ENCODE measurements at places on chromosomes 3 and 15.

GRCh38 chr3:47404955-47405790 lies 24.4 kb downstream of the PTPN23 start:
- DNase-seq, result no peak

DNA sequence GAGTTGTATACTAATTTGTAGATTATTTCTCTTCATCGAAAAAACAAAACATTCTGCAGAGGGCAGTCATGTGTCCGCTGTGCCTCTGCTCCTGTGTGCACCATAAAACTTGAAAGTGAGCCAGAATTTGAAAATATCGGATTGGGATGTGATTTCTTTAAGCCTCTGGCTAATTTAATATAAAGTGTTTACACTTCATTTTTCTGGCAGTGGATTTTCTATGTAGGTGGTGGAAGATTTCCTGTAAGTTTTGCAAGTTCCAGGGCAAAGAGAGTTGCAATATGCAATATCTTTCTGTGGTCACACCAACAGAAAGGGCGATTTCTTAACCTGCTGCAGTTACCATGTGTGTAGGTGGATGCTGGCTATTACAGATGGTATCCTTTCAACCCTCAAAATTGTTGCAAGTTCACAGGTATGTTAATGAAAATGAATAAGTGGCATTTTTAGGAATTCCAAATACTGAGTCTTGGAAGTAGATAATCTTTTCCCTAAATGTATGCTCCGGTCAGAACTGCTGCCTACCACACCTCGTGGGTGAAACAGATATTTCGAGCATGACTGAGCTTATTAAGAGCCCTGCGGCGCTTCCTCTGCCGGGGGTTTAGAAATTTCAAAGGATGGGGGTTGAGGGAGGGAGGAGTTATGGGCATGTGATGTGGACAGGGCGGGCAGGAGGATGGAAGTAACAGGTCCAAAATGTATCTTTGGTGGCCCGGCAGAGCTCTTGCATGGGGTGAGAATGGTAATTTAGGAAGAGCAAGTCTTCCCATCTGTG lies 134.0 kb downstream of the PGPEP1L start:
- DNase-seq, result no peak

DNA sequence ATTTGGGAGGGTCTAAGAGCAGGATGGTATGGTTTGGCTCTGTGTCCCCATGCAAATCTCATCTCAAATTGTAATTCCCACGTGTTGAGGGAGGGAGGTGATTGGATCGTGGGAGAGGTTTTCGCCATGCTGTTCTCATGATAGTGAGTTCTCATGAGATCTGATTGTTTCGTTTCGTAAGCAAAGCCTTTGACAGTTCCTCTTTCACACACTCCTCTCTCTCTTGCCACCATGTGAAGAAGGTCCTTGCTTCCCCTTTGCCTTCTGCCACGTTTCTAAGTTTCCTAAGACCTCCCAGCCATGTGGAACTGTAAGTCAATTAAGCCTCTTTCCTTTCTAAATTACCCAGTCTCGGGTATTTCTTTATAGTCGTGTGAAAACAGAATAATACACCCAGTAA lies 553.7 kb downstream of the TAFA4 start:
- no peak for DNase-seq

- no peak for DNase-seq
Measured at GRCh38 chr15:23851921-23852320, 164.8 kb upstream of the NDN start.

DNA sequence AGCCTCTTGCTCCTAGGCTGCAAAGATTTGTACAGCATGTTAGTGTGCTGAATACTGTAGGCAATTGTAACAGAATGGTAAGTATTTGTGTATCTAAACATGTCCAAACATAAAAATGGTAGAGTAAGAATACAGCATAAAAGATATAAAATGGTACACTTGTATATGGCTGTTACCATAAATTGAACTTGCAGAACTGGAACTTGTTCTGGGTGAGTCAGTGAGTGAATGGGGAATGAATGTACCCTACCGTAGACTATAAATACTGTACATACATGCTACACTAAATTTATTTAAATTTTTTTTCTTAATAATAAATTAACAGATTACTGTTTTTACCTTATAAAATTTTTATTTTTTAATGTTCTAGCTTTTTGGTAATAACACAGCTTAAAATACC lies 858.7 kb downstream of the ROBO2 start:
- DNase-seq, result no peak

- DNase-seq, result no peak
Measured at GRCh38 chr15:97420130-97420529, 540.4 kb upstream of the ARRDC4 start.

DNA sequence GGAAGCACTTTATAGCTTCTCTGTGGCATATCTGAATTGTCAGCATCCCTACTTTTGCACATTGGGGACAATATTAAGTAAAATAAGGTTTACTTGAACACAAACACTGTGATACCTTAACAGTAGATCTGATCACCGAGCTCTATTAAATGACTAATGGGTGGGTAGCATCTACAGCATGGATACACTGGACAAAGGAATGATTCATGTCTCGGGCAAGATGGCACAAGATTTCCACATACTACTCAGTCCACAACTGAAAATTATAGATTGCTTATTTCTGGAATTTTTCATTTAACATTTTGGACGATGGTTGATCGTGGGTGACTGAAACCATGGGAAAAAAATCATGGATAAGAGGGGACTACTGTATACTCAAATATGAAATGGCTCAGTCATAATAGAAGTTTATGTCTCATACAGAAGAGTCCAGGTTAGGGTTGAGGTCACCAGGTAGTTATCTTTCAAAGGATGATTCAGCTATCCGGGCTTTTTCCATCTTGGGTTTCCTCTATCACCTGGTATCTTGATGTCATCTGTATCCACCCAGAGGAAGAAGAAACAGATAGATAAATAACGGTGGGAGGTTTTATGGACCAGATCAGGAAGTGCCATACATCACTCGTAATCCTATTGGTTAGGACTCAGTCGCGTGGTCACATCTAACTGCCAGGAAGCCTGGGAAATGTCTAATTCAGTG lies 320.0 kb upstream of the RARB start:
- DNase-seq, result no peak

GRCh38 chr3:141845407-141846049 lies 30.9 kb upstream of the ATP1B3 start:
- no peak for DNase-seq

DNA sequence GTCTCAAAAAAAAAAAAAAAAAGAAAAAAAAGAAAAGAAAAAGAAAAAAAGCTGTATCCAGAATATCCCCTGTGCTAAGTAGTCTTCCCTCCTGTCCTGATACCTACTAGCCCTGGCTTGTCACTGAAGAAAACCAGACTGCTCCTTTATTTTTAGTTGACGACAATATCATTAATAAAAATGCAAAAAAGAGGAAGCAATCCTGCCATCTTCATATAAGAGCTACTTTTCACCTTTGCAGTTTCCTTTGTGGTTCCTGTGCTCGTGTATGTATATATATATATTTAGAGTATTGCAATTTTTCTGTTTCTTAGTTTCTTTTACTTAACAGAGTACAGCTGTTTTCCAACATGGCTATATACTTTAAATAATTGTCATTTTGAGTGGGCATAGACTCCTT lies 13.6 kb downstream of the C3orf20 start:
- DNase-seq, result no peak

GRCh38 chr3:190371152-190371551 lies 16.8 kb upstream of the CLDN16 start:
- DNase-seq, result no peak

- no peak for DNase-seq
Measured at GRCh38 chr3:58288011-58288728, 17.9 kb upstream of the RPP14 start.

GRCh38 chr3:13037458-13038117 lies 35.6 kb downstream of the IQSEC1 start:
- DNase-seq, result no peak

DNA sequence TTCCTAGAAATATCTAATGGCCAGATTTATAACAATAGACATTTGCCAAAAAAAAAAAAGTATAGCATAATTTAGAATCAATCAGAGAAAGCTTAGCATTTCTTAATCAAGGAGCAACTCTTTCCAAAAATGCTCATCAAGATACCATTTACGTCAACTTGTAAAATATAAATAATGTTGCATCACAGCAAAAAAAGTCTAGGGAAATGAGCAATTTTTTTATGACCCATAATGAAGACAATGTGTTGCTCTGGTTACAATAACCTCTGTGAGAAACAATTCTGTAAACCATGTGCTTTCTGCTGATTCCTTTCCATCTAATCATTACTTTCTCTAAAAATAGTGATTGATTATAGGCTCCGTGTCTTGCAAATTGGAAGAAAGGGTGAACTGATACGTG lies 36.3 kb downstream of the KBTBD8 start:
- no peak for DNase-seq

GRCh38 chr3:178043084-178043483 lies 493.2 kb upstream of the KCNMB2 start:
- DNase-seq, result no peak

All from suprapubic skin (tissue), 4 donors.